Jurkat, Clone E6-1 (cell line): ENCODE measurements at places on chromosomes 6 and 20.

DNA sequence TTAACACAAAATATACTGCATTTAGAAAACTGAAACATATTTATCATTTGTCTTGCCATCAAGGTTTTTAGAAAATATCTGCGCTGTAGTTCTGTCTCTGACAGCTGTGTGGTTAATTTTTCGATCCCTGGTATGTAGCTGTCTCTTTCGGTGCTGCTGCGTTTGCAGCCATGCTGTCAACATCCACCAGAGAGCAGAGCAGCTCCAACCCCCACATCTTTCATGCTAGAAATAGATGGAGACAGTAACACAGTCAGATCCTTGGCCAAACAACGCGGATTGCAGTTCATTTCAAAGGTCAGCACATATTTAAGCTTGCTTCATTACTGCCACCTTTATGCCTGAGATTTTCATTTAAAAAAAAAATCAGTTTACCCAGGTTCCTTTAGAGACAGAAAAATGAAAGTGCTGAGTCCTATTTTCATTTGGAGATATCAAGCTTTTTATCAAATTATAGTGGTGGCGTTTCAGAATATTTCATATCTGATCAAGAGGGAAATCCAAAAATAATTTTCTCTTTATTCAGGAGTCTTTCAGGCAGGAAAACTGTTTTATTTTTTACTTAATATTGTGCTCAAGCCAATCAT, 157.7 kb upstream of the MMS22L start:
- no peak for DNase-seq

- no peak for DNase-seq
Measured at GRCh38 chr6:80144753-80145315, 38.4 kb downstream of the BCKDHB start.

DNA sequence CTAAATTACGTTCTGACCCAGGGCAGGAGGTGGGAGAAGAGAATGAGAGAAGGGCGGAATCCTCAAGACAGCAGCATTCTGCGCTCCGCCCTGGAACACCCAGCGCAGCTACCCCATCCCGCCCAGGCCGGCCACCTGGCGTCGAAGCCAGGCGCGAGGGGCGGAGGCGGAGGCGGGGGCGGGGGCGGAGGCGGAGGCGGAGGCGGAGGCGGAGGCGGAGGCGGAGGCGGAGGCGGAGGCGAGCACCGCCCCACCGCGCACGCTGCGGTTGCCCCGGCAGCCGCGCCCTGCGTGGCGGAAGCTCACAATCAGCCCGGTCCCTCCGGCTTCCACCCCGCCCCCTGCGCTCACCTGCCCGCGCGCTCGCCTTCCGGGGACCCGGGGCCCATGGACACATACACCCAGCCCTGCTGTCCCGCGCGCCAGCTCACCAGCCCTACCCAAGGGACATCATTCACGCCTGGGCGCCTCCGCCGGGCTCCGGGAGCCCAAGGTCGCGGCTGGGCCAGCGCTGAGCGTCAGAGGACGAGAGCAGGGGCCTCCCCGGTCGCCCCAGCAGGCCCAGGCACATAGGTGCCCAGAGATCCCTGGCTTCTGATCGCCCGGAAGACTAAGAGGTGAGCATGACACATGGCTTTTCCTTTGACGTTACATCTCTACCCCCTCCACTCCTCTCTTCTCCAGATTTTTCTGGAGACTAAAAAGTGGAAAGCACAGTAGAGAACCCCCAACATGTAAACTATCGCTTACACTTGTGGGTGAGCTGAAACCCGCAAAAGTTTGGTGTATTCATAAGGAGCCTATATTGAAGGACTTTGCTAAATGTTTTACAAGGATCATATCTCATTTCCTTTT, at the start of gene ANKEF1:
TSS of gene ANKEF1 (plus strand) at position 271 of the 855 bp plus-strand sequence. CDS start 3,315 bp downstream, outside the sequence.
- DNase-seq: peak; percentile 65

DNA sequence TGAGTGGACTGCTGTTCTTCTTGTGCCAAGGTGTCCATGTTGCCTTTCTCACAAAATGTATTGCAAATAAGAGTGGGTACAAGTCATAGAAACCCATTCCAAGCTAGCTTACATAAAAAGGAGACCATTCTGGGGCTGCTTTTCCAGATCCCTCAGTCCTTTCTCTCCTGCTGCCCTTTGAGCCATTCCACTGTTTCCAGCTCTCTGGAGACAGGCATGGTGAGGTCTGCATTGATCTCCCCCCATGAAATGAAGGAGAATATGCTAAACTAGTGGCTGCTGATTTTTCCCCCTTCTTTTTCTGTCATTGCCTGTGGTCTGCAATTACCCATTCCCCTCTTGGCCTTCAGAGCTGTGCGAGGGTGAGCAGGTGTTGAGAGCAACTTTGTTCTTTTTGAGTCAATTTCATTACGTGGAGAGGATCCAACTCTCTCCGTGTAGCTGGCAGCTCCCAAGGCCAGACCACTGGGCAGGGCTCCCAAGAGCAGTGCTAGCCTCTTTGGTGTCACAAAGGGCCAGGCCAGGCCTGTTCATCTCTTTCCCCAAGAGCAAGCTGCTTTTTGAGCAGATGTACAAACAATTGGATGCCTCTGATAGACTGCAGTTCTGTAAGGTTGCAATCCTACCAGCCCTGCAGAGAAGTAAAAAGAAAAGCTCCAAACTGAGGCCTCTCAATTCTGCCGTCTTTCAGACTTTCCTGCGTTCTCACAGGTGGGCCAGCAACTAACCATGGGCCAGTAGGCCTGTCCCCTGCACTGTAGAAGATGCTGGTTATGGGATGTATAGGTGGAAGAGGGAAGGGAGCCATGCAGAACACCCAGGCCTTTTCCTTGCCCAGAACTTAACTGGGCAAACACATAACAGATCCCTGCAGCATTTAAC, 96.1 kb upstream of the ARMC2 start:
- no peak for DNase-seq

- DNase-seq: no peak
Measured at GRCh38 chr6:30055513-30055912, 5.6 kb upstream of the POLR1H start.

- peak; percentile 68 for DNase-seq
Measured at GRCh38 chr6:32194825-32195651, 2.6 kb upstream of the GPSM3 start.
